KBM-7 (cell line): ENCODE measurements at places on chromosomes 12 and 14.

DNA sequence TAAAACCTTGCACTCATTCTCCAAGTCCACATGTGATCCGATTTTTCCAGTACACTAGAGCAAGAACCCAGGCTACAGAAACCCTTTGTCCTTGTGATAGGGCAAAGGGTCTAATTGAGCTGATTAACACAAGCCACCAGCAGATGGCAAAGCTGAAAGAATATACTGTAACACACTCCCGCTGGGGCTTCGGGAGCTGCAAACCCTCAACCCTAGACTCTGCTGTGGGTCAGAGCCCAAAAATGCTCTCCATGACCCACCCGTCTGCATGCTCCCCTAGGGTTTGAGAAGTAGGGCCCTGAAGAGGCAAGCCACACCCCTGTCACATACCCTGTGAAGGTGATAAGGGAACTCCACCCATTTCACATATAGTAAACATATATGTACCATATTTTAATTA lies 33.6 kb upstream of the PCNX1 start:
- peak; percentile 53 for DNase-seq

GRCh38 chr12:13002301-13003097 lies 2.4 kb upstream of the HEBP1 start:
- DNase-seq = no peak

GRCh38 chr12:49503674-49504180 lies 35.1 kb upstream of the KCNH3 start:
- DNase-seq = no peak

GRCh38 chr12:1439201-1439600 lies 155.2 kb downstream of the FBXL14 start:
- DNase-seq = no peak

DNA sequence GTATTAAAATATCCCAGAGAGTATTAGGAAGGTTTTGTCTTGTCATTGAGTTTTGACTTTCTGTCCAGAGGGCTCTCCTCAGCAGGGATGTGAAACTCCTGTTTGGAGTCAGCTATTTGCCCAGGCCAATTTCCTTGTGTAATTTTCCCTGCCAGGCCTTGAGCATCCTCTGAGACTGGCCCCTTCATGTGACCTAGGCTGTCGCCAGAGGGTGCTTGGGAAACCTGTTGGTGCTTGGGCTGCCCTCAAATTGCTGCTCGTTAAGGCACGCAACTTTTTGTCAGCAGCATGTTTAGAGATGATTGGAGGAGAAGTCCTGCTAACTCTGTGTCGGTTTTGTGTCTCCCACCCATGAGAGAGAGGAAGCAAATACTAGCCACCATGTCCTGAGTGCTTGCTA lies 39.1 kb downstream of the IQSEC3 start:
- DNase-seq = no peak

- DNase-seq = peak; percentile 60
These were observed 134.3 kb downstream of the MED13L start for GRCh38 chr12:116142936-116143898.

DNA sequence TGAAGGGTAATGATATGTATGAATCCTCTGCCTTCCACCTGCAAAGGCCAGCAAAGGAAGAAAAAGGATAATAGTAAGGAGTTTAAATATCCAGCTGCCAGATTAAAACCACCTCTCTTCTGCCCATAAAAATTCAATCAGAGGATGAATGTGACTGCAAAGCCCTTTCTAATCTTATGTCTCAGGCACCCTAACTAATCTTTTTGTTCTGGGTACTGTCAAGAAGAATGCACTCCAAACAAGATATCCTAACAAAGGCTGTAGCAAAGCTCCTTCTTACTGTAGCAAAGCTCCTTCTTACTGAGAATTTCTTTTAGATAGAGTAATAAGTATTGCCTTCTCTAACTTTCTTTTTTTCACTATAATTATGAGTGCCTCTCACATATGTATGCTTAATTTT lies 91.8 kb downstream of the ST8SIA1 start:
- DNase-seq = no peak

DNA sequence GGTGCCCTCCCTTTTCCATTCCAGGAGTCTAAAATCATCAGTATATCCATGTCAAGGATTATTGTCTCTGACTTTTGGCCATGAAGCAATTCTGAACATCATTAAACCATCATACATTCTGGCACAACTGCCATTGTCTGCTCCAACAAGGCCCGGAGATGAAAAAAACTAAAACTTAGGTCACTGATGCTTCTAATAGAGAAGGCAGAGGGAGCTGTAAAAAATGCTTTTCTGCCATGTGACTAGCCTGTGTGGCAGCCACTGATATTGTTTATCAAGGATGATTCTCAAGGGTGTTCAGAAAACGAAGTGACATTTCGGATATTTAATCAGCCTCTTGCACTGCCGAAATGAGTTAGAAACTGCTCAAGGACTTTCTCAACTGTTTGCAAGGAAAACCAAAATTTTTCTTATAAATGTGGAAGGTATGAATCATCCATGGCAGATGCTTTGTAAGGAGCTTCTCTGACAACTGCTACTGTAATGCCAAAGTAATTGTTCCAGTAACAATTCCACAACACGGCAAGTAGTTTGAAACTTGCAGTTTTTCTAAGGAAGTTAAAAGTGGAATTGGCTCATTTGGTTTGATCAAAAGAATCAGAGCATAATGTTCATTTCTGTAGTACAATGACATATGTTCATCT lies 1076.5 kb upstream of the FLRT2 start:
- no peak for DNase-seq

- no peak for DNase-seq
These were observed 69.0 kb upstream of the REP15 start for GRCh38 chr12:27627123-27627852.

DNA sequence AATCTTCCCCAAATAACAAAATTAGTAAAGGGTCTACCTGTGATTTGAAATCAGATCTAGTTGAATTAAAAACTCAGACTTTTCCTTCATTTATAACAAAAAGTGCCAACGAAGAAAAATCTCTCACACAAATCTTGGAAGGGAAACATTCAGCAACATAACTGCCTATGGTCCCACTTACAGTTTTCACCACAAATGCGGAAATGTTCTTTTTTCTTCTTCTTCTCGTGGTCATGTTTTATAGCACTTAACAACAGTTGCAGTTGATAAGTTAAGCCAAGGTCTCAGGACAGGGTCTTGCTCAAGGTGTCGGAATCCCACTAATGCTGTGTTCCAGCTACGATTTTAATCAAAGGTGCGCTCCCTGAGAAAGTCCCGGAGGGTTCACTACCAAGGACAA lies 10.1 kb downstream of the RNASE6 start:
- no peak for DNase-seq

DNA sequence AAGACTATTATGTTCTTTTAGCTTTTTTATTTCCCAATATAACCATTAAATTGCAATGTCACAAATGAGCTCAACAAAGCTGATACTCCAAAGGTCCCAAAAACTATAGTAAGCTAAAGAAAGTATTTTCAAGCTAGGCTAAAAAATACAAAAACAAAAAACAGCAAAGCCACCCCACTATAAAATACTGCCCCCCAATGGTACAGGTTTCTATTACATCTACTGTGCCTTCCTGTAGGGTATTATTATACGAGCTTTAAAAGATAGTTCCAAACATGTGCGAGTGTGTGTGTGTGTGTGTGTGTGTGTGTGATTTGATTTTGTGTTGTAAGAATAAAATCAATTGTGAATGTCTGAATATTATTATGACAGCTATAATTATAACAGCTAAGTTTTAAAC lies 1.1 kb downstream of the IFNG start:
- peak; percentile 46 for DNase-seq

DNA sequence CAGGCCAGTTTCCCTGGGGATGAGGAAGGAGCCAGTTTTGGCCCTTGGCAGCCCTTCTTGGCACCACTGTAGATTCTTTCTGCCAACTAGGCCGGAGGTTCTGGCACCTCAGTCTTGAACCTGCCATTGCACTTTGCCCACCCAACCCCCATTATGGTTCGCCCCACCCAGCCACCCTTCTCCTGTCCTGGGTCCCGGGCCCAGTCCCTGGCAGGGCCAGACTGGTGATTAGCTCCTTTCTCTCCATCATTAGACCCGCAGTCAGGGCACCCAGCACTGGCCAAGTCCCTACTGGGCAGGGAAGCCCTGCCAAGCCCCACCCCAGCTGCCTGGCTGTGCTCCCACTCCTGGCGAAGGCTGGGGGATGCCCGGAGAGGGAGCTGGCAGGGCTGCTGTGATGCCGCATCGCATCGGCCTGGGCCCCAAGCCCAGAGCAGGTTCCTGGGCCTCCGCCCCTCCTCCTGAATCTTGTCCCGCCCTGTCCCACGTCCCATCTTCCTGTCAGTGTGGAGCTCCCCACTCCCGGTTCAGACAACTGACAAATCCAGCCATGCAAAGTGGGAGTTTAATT lies 9.8 kb downstream of the FAM222A start:
- no peak for DNase-seq

DNA sequence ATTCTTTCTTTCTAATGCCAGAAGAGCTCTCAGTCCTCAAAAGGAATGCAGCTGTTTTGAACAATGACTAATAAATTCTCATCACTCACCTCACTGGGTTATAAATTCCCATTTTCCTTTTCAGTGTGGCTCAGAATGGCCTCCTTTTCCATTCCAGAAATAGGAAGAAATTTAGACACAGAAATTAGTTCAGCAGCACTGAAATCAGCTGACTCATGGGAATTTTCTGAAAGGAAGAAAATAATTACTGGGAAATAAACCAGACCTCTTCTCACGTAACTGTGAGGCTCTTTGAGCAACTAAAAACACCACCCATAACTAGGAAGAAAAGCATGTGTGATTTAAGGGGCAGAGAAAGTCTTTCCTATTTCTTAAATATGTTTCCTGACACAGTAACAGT lies 23.8 kb downstream of the CD163 start:
- no peak for DNase-seq

DNA sequence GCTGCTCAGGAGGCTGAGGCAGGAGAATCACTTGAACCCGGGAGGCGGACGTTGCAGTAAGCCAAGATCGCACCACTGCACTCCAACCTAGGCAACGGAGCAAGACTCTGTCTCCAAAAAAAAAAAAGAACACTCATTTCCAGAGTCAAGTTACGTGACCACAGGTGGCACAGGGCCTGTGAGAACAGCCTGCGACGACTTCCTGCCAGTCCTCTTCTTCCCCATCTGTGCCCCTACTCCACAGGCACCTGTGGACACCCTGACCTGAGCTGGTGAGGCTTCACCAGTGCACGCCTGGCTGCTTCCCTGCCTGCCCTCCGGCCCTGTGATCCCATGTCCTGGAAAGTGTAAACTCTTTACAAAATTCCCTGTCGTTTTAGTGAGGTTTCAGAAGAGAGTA lies 77.7 kb downstream of the PPP2R5C start:
- peak; percentile 37 for DNase-seq

GRCh38 chr12:111386885-111387284 lies 18.0 kb upstream of the PHETA1 start:
- no peak for DNase-seq

- DNase-seq = no peak
These were observed 51.0 kb downstream of the SCFD1 start for GRCh38 chr14:30673071-30673470.

DNA sequence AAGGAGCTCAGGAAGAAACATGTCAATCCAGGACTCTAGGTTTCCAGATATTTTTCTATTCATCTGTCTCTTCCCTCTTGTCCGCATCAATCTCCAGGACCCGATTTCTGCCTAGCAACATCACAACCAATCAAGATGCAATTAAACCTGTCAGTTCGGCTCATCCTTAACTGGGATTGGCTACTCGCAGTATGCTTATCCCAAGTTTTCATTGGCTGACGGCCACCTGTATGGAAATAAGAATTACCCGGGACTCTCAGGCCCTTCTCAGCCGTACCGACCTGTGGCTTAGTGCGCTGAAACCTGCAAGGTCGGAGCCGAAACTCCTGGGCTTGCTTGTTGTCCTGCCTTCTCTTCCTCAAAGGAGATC lies 20.4 kb upstream of the ATP5MC2 start:
- peak; percentile 60 for DNase-seq

DNA sequence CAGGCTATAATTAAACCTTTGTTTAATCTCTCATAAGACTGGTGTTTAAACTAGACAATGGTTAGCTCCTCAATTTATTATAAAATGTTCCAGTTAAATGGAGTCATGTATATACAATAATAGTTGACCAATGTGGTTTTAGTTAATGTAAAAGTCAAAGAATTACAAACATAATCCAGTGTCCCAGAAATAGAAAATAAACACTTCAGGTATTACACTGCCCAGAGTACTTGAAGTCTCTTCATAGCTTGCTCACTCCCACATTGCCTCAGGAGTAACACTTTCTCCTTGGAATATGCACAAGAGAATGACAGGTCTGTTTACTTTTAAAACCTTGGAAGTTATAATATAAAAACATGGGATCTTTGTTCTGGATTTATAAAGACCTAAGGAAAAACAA lies 60.5 kb downstream of the SLC38A1 start:
- DNase-seq = no peak

DNA sequence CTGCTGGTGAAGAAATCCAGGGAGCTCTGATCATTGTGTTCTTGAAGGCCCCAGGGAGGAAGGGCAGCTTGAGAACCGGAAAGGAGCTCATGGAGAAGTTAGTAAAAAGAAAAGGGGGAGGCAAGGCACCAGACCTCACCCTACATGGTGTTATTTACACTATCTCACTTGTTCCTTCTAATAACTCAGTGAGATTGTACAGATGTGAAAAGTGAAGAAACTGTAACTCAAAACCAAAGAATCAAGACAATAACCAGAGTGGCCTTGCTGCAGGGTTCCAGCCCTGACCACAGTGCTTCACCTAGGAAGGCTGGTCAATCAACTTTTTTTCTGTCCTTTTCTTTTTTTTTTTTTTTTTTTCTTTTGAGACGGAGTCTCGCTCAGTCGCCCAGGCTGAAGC lies 353.6 kb downstream of the TMTC2 start:
- DNase-seq = peak; percentile 28

GRCh38 chr12:102033991-102034745 lies 27.6 kb downstream of the WASHC3 start:
- no peak for DNase-seq

- no peak for DNase-seq
These were observed 23.4 kb downstream of the TSPAN8 start for GRCh38 chr12:71134405-71134804.

- DNase-seq = no peak
These were observed 69.8 kb downstream of the NCOR2 start for GRCh38 chr12:124497658-124498057.

DNA sequence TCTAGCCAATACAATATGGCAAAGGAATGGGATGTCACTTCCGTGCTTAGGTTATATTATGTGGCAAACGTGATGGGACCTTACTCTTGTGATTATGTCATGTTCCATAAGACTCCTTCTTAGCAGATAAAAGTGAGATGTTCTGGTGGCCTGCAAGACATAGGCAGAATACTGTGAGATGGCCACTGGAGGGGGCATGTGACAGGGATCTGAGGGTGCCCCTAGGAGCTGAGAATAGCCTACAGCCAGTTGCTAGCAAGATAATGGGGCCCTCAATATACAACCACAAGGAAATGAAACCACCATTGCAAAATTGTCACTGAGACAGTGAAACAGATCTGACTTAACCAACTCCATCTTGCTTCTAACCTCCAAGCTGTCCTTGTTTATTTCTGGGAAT lies 151.4 kb upstream of the SSTR1 start:
- DNase-seq = no peak

- DNase-seq = no peak
These were observed 463.4 kb downstream of the LRFN5 start for GRCh38 chr14:42070031-42070430.

- no peak for DNase-seq
These were observed 131.0 kb downstream of the NCOR2 start for GRCh38 chr12:124436366-124436765.
